Colonic mucosa (tissue), 4 donors: ENCODE measurements at places on chromosomes 3 and 15. TPM values are rescaled to one million over a fixed set of nuclear protein-coding genes. Genes with fewer than 3 reads are reported as not detected.

DNA sequence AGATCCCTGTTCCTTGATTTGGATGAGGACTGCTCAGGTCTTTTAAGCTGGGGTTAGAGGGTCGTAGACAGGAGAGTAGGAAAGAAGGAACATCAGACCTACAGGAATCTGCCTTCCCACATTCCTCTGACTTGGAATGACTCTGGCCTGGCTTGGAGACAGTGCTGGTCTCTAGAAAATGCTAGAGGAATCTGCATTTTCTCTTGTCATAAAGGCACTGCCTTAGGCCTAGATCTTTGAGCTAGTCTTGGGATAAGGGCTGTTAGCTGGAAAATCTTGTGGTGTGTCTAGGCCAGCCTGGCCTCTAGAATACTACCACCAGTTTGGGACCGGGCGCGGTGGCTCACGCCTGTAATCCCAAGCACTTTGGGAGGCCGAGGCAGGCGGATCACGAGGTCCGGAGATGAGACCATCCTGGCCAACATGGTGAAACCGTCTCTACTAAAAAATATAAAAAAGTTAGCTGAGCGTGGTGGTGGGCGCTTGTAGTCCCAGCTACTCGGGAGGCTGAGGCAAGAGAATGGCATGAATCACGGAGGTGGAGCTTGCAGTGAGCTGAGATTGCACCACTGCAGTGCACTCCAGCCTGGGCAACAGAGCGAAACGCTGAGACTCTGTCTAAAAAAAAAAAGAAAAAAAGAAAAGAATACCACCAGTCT lies 17.3 kb upstream of the BSN start:
- DNase-seq: no peak

DNA sequence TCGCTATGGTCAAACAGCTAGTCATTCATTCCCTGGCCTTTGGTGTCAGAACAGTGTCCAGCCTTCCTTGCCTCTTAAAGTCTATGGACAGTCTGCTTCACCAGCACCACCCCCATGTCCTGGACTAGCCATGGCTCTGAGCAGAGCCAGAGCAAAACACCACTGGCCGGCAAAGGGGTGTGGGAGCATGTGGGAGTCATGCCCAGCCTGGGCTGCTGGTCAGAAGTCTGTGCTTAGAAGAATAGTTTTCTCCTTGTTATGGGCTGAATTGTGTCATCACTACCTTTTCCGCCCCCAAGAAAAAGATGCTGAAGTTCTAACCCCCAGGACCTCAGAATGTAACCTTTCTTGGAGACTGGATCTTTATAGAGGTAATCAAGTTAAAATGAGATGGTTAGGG lies 132.9 kb upstream of the LPP start:
- no peak for DNase-seq

GRCh38 chr3:128555098-128555825 lies 62.3 kb upstream of the GATA2 start:
- DNase-seq: no peak

GRCh38 chr3:46844397-46844796 lies 18.8 kb downstream of the MYL3 start:
- DNase-seq: no peak

GRCh38 chr15:34610354-34610753 lies 26.9 kb upstream of the GOLGA8B start:
- DNase-seq: no peak

DNA sequence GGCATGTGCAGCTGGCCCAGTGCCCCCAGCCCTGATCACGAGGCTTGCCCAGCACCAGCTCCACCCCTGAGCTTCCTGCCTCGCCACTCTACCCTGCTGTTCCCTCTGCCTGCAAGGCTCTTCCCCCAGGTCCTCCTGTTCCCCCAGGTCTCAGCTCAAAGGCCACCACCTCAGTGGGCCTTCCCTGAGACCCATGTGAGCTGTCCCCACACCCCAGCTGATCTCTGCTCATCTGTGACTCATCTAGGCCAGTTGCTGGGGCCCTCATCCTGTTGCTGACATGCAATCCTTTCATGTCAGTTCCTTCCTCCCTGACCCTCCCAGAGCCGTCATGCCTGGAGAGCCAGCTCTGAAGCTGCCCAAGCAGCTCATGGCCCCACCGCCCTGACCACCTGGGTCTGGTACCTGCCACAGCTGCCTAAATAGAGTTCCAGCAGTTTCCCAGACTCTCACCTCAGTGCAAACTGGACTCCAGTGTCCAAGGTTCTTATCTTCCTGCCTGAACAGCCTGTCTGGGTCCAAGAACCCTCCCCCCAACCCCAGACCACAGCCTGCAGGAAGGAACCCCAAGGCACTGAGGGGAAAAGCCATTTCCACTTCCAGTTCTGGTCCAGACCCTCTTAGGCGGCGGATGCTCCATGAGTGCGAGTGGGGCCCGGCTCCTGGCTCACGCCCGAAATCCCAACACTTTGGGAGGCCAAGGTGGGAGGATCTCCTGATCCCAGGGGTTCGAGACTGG lies 116.6 kb upstream of the IQSEC1 start:
- DNase-seq: no peak

- DNase-seq: no peak
Observed at GRCh38 chr15:25136119-25136518, 181.3 kb downstream of the SNRPN start.

GRCh38 chr15:62739507-62739906 lies 303.0 kb upstream of the TPM1 start:
- DNase-seq: no peak

ZBTB11 gene
- total RNA-seq: 14.3 TPM

ST8SIA2 gene
- 0.25 TPM for total RNA-seq

PTX3 gene
- 1.4 TPM for total RNA-seq

PDE8A gene
- 85.3 TPM for total RNA-seq
